ENCODE measurements at places on chromosomes 4 and X.

- peak; percentile 45 for ATAC-seq
Observed at GRCh38 chr4:152850377-152850776, 70.6 kb downstream of the ARFIP1 start.

- ATAC-seq, result no peak
Observed at GRCh38 chr4:140857111-140857510, 100.9 kb upstream of the TBC1D9 start.

DNA sequence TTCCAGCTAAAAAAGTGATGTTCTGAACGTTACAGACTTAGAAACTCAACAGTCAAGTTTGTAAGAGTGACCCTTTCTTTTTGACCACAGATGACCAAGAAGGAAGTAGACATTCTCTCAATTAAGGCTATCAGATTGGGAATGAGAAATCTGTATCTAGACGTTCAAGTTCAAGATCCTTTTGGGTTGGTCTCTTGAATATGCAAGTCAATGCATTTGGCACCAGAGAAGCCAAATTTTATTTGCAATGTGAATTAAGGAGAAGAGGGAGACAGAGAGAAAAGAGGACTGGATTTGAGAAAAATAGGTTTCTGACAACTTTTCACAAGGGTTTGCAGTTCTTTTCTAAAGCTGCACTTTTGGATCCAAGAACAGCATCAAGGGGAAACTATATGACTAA lies 17.5 kb upstream of the SULT1E1 start:
- ATAC-seq, result no peak

DNA sequence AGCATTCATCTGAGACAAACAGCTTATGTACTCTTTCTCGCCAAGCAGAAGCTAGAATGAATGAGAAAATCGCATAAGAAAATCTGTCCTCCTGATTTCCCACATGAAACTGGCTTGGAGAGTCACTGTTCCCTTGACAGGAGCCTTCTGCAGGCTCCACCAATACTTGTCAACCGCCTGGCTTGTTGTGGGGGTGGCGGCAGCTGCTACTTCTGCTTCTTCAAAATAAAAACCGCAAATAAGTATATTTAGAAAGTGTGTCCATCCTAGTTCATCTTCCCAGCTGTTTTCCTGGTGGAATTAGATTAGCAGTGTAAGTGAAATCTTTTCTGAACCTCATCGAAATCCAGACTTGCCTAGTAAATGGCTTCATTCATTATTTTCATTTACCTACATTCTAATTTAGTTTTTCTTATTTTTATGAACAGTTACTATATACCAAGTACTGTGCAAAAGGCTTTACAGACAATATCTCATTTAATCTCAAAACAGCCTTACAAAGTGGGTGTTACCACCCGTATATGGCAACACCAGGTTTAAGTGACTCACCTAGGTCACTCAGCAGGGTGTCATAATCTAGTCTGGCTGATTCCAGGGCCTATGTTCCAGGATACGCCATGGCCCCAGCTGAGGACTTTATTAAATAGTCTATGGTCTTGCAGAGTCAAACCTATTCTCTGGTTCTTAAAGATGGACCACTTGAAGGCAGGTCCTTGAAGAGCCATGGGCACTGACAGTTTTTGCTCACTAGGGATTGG lies 104.6 kb upstream of the IGFBP7 start:
- no peak for ATAC-seq

GRCh38 chr4:64799751-64800150 lies 390.5 kb upstream of the TECRL start:
- ATAC-seq, result no peak

GRCh38 chr4:175875993-175876771 lies 64.1 kb upstream of the GPM6A start:
- ATAC-seq, result no peak

- ATAC-seq, result no peak
Observed at GRCh38 chrX:2401590-2402360, 99.0 kb downstream of the DHRSX start.

DNA sequence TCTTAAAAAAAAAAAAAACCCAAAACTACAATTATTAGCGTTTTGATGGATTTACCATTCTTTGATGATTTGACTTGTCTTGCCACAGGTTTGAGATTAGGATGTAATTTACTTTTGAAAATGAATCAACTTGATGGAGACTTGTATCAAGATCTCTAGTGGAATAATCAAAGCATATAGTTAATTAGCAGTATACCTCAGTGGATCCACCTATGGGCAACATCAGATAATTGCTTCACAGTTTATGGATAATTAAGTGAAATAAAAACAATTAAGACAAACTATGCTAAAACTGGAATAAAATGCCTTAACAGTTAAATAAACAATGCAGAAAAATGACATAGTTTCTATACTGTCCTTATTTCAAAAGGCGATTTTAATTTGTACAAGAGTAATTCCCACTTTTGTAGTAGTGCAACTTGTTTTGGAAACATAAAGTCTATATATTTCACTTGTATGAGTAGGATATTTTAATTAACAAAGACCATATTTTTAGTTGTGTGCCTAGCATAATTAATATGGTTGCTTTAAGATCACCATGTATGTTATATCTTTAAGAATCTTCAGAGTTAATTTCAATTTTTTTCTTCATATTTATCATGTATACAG lies 4.2 kb downstream of the CPEB2 start:
- no peak for ATAC-seq

All from activated CD4-positive, CD25-positive, alpha-beta regulatory T cell treated with anti-CD3 and anti-CD28 coated beads, Interleukin-2, amount 50 U/mL, for 24 hours (primary cell).